ENCODE measurements at places on chromosomes 3 and 15.

DNA sequence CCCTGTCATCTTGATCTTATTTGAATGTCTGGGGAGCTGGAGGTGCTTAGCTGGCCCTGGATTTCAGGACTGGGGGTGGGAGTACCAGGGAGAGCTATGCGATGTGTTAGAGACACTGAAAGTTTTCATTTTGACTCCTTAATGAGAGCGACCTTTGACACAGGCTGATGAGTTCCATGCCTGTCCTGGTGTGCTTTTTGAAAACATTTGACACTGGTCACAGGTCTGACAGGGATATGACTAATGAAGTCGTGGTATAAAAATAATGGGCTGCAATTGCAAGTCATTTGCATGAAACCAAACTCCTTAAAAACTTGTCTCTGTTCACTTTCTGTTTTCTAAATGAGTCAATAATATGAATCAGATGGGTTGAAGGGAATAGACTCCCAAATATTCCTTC lies 81.9 kb downstream of the MECOM start:
- no peak for DNase-seq

GRCh38 chr3:30347679-30348216 lies 258.7 kb upstream of the TGFBR2 start:
- DNase-seq, result no peak

DNA sequence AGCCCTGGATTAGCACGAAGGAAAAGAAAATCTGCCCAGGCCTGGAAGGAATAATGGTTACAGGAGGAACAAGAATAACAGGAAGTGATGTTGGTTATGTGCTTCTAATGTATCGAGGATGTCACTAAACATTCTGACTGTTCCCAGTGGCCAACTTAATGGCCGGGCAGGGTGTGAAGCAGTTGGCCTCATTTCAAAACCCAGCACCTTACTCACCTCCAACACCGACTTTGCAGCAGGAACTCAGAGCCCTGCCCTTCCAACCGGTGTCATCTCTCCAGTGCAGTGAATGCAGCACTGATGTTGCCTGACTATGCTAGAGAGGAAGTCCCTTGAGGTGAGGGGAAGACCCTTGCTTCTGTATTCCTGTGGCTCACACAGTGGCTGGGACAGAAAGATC lies 162.4 kb upstream of the LRTM1 start:
- DNase-seq, result no peak

- DNase-seq, result no peak
Observed at GRCh38 chr15:95653361-95653805, 677.1 kb upstream of the NR2F2 start.

GRCh38 chr3:71225951-71226564 lies 357.5 kb downstream of the FOXP1 start:
- DNase-seq, result no peak

Measured in SK-MEL-5 (cell line).